ENCODE measurements at places on chromosomes 2 and 18.

- DNase-seq = no peak
Measured at GRCh38 chr18:24837066-24837465, 376.6 kb downstream of the HRH4 start.

GRCh38 chr2:134778372-134778771 is 59.6 kb upstream of the TMEM163 start:
- DNase-seq = no peak

DNA sequence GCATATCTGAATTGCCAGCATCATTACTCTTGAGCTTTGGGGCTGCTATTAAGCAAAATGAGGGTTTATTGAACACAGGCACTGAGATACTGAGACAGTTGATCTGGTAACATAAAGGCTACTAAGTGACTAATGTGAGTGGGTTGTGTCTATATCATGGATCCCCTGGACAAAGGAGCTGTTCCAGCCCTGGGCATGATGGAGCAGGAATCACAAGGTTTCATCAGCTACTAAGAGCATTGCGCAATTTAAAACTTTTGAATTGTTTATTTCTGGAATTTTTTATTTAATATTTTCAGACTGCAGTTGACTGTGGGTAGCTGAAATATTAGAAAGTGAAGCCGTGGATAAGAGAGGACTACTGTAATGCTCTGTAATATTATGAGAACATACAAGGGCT is 73.5 kb downstream of the MGAT5 start:
- no peak for DNase-seq

GRCh38 chr2:213021971-213022899 is 129.2 kb downstream of the IKZF2 start:
- DNase-seq = no peak

DNA sequence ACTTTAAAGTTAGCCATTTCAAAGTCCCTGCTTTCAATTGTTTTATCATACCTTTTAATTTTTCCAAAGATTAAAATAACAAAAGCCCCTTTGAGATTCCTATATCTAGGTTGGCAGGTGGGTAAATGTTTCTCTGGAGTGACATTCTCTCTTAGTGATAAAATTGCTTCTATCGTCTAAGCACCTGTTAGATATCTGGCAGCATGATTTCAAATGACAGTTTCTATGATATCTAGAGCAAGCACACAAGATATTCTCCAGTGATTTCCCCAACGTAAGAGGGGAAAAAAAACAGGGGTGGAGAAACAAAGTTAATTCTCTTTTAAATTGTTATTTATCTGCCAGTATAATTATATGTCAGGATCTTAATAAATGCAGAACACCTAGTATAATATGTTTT is 610.2 kb downstream of the DSC3 start:
- DNase-seq = no peak

DNA sequence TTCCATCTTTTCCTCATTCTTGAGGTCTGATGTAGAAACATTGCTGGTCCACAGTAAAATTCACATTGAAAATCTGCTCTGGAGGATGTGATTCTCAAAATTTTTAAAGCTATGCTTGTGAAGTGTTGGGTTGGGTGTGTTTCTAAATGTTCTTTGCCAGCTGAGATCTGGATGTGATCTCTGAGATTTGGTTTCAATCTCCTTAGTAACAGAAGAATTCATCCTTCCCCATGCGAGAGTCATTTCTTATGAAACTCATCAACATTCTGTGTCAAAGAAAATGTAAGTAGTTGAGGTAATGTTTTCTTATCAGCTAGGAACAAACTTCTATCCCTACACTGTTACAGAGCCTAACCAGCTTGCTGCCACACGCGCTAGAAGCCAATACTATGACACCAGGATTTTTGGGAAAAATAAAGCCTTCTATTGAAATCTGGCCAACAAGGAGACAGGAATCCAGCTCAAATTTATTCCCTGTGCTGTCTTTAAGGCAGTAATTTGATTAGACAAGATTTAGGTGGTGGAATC is 134.9 kb downstream of the PTH2R start:
- DNase-seq = no peak
